ENCODE measurements at places on chromosomes 4 and X.

DNA sequence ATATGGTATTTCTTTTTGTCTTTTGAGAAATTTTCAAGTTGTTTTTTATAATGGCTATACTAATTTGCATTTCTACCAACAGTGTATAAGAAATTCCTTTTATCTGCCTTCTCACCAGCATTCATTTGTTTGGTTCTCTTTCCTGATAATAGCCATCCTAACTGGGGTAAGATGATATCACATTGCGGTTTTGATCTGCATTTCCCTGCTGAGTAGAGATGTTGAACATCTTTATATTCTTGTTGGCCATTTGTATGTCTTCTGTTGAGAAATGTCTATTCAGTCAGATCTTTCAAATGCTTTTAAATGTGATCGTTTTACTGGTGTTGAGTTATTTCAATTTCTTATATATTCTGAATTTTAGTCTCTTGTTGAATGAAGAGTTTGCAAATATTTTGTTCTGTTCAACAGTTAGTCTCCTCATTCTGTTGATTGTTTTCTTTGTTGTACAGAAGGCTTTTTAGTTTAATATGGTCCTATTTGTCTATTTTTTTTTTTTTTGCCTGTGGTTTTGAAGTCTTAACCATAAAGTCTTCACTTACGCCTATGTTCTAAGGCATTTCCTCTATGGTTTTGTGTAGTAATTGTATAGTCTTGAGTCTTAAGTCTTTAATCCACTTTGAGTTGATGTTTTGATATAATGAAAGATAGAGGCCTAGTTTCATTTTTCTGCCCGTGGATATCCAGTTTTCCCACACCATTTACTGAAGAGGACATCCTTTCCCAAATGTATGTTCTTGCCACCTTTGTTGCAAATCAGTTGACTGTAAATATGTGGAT lies 1566.9 kb downstream of the STIM2 start:
- no peak for DNase-seq

DNA sequence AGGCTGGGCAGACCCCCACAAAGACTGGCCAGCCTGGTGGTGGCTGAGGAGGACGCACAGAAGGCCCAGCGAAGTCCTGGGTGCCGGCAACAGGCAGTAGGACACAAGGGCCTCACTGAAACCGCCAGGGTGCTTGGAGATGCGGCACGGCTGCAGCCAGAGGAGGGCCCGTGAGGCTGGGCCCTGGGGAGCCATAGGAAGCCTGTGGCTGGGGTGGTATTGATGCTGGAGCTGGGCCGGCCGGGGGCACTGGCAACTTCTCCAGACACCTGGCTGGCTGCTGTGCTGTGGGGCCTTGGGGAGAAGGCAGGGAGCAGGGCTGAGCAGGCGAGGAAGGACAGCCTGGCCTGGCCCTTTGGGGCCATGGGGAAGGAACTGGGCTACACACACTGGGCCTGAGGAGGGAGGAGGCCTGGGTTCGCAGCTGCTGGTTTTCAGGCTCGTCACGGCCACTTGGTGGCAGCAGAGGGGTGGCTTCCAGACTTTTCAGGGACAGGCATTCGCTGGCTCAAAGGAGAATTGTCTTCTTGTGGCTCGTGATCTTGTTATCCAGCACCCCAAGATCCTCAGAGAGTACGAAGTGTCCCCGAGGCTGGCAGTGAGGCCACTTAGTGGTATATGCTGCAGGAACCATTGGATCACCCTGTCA lies 37.2 kb downstream of the ATP2B3 start:
- no peak for DNase-seq

DNA sequence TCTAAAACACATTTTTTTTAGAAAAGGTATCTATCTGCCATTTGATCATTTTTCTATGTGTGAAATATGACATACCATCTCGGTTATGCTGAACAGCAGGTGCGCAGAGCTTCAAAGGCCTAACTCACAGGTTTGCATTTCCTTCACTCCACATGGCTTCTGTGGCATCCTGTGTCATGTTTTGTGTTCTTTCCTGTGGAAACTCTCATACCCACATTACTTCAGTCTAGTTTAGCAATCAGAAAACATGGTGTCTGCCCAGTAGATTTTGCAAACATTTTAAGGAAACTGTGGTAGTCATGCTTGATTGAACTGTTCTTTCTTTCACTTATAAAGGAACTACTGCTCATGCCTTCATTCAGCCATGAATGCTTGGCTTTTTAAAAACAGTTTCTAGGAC lies 11.3 kb upstream of the ARAP2 start:
- no peak for DNase-seq

GRCh38 chrX:119790977-119791436 lies 423 bp downstream of the RPL39 start:
- DNase-seq: no peak

DNA sequence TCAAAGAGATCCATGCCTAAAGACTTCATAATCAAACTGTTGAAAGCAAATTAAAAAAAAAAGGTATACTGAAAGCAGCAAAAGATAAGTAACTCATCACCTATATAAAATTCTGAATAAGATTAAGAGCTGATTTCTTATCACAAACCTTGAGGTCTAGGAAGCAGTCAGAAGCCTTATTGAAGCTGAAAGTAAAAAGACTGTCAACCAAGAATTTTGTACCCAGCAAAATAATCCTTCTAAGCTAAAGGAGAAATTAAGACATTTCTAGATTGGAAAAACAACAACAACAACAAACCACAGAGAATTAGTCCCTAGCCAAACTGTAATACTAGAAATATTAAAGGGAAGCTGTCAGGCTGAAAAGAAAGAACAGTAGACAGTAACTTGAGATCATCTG lies 622.9 kb downstream of the PCDH7 start:
- DNase-seq: no peak

Data from amniotic stem cell (primary cell).